ENCODE measurements at places on chromosomes 5 and 9.

- no peak for DNase-seq
Measured at GRCh38 chr9:76588316-76588715, 129.3 kb downstream of the GCNT1 start.

DNA sequence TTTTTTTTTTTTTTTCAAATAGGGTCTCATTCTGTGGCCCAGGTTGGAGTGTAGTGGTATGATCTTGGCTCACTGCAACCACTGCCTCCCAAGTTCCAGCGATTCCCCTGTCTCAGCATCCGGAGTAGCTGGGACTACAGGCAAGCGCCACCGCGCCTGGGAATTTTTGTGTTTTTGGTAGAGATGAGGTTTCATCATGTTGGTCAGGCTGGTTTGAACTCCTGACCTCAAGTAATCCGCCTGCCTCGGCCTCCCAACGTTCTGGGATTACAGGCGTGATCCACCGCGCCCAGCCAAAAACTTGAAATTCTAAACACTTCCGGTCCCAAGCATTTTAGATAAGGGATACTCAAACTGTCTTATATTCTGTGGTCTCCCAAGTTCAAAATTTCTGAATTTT lies 718.9 kb upstream of the MEF2C start:
- DNase-seq: no peak

GRCh38 chr5:141816598-141817399 lies 61.4 kb downstream of the PCDH1 start:
- DNase-seq: no peak

DNA sequence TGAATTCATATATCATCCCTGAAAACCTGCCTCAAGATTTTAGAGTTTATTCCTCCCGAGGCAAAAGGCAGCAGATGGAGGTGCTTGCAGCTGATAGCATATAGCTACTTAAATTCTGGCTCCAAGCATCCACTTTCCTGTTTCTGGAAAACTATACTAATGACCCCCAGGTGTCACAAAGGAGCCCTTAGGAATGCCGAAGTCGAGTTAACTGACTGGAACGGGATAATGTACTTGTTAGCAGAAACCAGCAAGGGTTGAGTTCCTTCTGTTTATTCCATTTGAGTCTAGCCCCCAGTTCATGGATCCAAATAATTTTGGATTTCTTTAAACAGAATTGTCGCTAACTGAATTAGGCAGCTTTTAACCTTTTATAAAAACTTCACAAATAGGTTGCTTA lies 44.5 kb downstream of the PTTG1 start:
- DNase-seq: no peak

DNA sequence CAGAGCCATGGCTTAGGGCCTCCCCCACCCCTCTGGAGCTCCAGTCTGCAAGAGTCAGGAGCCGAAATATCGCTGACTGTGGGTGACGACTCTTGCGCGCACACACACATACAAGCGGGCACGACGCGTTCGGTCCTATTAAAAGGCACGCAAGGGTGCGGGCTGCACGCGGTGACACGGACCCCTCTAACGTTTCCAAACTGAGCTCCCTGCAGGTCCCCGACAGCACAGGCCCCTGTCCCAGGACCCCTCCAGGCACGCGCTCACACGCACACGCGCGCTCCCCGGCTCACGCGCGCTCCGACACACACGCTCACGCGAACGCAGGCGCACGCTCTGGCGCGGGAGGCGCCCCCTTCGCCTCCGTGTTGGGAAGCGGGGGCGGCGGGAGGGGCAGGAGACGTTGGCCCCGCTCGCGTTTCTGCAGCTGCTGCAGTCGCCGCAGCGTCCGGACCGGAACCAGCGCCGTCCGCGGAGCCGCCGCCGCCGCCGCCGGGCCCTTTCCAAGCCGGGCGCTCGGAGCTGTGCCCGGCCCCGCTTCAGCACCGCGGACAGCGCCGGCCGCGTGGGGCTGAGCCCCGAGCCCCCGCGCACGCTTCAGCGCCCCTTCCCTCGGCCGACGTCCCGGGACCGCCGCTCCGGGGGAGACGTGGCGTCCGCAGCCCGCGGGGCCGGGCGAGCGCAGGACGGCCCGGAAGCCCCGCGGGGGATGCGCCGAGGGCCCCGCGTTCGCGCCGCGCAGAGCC lies at the start of gene GRIN1:
GRIN1 (plus strand) TSS at position 433 of the 746 bp plus-strand sequence. CDS start 333 bp downstream, outside the sequence.
- no peak for DNase-seq

DNA sequence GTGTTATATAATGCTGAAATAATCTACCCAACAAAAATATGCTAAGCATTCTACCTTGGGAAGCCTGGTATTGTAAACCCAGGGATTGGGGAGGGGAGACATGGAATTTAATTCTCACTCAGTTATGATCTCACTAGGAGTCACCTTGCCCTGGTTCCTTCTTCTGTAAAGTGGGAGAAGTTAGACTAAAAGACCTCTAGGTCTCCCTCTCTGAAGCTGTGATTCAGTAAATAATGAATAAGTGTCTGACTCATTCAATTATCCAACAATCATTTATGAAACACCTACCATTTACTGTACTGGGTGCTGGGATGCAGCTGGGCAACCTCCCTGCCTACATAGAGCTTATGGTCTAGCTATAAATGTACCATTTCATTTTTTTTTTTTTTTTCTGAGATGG lies 20.2 kb upstream of the SPARC start:
- no peak for DNase-seq

DNA sequence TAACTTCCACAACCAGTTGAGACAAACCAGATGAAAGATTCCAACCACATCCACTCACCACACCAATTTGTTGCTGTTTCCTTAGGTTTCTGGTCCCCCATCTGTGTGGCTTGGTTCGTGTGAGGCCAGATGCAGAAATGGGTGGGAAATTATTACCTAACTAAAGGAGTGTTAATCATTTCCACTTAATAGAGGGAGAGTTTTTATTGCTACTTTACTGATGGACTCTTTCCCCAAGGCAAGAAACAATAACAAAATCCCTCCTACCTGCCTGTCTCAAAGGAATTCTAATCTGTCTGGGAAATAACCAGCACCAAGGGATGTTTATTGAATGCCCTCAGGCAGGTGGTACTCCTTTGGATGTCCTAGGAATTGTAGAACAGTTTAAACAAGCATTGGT lies 76.3 kb downstream of the TMEM167A start:
- DNase-seq: no peak

DNA sequence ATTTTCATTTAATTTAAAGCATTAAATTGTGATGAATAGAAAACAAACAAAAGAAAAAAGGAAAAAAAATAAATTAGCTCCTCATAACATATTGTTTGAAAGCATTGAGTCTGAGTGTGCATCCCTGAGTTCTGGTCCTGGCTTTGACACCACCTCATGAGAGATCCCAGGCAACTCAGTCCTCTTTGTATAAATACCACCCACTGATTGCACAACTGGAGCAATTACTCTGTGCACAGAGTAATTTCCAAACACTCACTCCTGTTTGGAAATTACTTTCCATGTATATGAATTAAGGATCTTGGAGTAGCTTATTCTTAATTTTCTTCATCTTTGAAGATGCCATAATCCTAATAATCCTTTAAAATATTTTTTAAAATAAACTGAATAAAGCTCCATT lies 59.4 kb upstream of the C5orf46 start:
- no peak for DNase-seq

- no peak for DNase-seq
Measured at GRCh38 chr9:70641631-70642030, 227.2 kb upstream of the KLF9 start.

DNA sequence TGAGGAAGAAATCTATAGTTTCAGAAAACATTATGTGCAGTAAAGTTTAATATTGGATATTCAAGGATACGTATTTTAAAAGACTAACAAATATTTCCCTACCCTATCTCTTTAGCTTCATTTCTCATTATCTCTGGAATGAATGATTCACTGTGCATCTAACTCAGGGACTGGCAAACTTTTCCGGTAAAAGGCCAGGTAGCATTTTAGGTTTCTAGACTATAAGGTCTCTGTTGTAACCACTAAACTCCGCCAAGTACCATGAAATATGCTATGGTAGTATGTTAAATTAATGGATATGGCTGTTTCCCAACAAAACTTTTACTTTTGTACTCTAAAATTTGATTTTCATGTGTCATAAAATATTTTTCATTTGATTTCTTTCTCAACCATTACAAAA lies 13.2 kb downstream of the FEM1C start:
- DNase-seq: no peak

GRCh38 chr5:125928663-125929062 lies 494.5 kb upstream of the GRAMD2B start:
- no peak for DNase-seq

DNA sequence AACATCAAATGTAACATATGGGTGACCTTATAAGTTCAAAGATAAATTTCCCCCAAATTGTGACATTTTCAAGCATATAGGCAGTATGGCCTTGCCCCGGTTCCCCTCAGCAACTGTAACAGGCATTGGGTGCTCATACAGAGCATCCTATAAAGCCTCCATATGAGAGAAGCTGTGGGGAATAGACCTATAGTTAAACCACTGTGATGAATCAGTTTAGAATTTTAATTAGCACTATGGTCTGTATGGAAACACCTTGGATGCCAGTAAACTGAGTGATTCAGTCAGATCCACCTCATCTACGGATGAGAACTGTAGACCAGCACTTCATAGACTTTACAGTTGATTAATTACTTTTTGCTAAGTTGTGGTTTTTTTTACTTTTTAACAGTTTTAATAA lies 79.4 kb downstream of the ERCC6L2 start:
- no peak for DNase-seq

DNA sequence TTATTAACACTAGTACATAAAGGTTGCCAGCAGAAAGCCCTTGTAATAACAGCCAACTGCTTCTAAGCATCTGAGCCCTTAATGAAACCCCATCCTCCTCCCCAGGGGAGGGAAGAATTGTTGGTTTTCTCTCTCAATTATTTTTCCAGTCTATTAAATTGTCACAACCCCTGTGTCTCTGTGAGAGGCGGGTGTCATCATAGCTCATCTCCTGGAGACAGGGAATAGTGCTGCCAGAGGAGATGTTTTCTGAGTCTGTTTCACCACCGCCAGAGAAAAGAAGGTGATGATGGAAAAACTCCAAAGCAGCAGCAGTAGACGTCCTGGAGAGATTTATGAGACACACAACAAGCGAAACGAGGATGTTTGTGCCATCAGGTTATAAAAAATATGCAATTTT lies 271.1 kb upstream of the NMUR2 start:
- no peak for DNase-seq

GRCh38 chr5:94174748-94175411 lies 433.5 kb upstream of the POU5F2 start:
- DNase-seq: no peak

DNA sequence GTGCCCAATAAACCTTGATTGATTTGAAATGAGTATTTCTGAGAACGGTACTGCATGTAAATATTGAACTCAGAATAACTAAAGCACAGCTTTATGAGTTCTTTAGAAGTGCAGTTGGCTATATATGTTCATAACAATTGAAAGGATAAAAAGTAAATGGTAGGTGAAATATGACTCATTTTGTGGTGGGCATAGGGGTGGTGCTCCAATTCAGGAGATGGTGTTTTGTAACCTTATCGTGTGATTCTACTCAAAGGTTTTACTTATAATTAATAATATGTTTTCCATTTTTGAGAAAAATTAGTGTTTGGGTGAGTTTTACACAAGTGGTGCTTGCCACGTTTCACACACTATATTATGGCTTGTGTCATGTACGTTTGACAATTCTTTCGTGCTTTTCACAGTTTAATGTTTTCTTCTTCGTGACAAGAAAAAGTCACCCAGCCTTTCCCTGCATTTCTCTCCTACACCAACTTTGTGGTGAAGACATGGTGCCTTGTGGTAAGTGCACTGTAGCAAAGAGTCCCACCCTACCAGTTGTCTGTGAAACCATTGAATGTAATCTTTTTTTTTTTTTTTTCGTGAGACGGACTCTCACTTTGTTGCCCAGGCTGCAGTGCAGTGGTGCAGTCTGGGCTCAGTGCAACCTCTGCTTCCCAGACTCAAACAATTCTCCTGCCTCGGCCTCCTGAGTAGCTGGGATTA lies 492.5 kb upstream of the SGCD start:
- DNase-seq: no peak

GRCh38 chr9:27423915-27424710 lies 100.0 kb upstream of the IFNK start:
- DNase-seq: no peak

DNA sequence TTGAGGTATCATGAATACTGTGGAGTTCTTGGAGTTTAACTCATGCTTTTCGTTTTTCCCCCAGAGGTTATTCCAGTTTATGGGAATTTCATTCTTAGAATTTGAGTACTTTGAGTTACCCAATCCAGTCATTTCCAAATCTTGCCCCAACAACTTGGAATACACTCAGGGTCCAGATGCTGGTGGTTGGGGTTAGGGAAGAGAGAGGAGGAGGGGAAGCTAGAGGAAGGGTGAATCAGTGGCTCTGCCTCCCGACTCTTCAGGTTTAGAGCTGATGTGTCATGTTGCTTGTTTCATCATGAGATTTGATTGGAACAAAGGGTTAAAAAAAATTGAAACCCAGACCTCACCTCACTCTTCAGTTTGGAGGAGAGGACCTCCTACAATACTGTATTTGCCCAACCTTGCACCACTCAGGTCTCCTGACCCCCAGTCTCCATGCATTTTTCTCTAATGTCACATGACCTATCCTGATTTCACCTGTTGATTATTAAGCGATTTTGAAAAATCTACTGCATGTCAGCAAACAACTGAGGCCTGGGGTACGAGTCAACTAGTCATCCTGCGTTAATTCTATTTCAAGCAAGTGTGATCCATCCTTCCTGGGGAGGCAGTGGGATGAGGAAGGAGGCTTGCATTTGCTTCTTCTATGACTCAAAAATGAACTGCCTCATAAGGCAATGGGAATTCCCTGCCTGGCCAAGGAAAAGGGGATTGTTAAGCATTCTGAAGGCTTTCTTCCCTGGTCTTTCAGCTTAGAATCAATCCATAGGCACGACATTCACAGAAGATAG lies 6.2 kb upstream of the SLC1A3 start:
- DNase-seq: no peak

GRCh38 chr5:141951332-141951781 lies 6.6 kb downstream of the PCDH12 start:
- no peak for DNase-seq

- DNase-seq: no peak
Measured at GRCh38 chr5:15538516-15538915, 38.5 kb downstream of the FBXL7 start.

DNA sequence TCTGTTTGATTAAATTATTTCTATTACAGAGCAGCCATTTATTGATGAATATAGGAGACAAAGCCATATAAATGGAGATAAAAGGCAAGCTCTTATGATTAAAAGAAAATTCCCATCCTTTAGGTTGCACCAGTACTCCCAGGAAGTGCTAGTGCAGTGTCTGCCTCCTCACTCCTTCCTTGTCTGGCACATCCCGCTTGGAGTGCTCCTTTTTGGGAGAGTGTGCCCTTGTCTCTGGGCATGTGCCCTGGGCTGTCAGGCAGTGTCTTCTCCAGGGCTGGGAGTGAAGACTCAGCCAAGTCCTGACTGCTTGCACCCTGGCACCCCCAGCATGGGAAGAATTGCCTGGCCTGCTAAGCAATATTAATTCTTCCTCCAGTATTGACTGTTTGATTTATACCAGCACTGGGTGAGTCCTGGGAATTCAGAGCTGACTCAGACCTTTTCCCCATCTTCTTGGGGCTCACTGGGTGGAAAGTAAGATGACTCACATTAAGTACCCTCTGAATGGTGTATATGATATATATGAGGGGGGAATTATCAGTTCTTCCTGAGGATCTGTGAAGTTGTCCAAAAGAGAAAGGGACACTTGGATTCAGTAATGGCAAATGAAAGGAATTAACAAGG lies 62.1 kb downstream of the ZSWIM6 start:
- no peak for DNase-seq

All from cortex of kidney (tissue), 1 donor.